ENCODE measurements at places on chromosomes 4 and X.
A peak's percentile ranks its signal among the peaks of the same experiment; 100 is the strongest.

- no peak for DNase-seq
Observed at GRCh38 chr4:30454504-30454903, 265.7 kb upstream of the PCDH7 start.

DNA sequence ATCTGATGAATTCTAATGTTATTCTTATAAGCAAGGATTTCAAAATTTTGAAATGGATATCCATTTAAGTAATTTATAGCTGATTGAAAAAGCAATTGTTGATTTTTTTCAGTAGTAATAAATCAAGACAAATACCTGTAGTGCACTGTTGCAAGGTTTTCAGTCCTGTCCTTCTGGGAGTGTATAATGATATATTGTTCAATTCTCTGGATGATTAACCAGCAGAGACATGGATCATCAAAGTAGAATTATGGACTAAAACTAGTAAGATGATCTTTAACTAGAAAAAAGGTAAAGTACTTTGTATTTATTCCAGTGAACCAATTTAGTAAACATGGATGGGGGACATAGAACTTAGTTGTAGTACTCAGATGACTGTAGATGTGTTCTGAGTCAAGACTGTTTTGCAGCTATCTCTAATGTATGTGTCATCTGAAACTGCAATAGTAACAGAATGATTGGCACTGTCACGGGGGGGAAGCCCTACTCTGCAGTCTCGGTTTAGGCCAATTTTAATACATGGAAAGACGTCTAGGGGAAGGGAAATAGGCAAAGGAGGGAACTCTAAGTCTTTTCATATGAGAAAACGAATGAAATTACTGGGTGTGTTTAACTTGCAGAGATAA, 121.9 kb downstream of the GLRA3 start:
- no peak for DNase-seq

GRCh38 chr4:2186133-2186864, 55.6 kb downstream of the HAUS3 start:
- DNase-seq: no peak

DNA sequence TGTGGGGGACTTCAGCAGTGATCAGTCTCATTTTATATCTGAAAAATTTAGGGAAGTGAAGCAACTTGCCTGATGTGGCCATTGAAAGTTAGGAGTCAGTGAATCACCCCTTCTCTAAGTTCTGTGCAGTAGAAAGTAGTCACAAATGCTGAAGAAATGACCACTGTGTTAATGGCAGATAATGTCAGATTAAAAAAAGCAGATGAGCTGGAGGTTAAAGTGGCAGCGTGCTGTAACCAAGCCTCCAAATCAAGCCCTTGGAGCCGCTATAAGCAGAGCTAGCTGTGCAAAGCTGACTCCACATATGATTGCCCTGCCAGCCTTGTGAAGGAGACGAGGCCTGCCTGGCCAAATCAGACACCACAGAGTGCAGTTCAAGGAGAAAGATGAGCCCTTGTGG, 39.2 kb upstream of the PDE5A start:
- no peak for DNase-seq

DNA sequence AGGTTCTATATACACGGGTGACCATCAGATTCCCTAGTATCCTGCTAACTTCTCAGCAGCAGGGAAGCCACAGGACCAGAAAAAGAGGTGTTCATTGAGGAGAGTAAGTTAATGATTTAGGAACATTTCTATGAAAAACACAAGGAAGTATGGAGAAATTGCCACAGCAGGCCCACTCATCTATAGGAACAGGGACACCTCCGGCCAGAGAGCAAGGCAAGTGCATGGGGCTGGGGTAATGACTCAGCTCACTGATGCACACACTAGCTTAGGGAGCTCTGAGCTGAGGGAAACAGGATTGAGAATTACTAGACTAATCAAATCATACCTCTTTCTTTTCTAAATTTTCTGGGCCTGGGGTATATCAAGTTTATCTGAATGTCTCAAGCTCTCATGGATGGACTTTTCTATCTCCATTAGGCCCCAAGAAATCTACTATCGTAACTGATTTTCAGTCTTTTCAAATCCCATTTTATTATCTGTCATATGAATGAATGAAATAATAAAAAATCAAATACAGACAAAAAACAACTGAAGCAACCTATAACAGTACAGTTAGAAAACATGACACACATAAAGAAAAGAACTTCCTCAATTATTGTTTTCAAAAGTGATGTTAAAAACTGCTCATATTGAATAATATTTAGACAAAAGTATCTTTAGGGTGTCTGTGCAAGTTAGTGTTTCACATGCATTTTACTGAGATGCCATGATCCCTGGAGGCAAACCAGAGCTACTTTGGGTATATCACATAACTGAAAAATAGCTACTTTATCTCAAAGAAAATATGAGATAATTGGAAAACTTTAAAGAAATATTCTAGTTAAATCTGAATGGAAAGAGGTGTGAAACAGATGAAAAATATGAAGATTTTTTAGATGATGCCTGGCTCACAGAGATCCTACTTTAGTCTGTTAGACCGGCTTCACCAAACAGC, 89.8 kb downstream of the FBXO8 start:
- DNase-seq: no peak

DNA sequence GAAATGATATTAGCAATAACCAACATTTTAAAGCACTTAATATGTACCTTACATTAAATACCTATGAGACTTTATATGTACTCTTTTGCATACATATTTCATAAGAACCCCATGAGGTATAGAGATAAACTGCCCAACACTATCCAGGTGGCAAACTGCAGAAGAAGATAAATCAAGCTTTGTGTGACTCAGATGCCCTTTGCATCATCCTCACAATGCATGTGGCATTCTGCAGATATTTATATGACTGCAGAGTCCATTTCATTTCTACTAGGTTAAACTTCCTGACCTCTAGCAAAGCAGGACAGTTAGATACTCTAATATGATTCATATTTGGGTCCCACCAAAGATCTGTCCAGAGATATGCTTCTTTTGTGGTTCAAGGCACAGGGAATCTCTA, 85.6 kb upstream of the RASGEF1B start:
- no peak for DNase-seq

DNA sequence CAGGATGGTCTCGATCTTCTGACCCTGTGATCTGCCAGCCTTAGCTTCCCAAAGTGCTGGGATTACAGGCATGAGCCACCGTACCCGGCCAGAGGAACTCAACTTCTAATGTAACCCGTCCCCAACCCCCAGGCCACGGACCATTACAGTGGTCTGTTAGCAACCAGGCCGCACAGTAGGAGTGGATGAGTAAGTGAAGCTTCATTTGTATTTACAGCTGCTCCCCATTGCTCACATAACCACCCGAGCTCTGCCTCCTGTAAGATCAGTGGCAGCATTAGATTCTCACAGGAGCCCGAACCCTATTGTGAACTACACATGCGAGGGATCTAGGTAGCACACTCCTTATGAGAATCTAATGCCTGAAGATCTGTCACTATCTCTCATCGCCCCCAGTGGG, 119.6 kb downstream of the SHROOM3 start:
- DNase-seq: no peak

DNA sequence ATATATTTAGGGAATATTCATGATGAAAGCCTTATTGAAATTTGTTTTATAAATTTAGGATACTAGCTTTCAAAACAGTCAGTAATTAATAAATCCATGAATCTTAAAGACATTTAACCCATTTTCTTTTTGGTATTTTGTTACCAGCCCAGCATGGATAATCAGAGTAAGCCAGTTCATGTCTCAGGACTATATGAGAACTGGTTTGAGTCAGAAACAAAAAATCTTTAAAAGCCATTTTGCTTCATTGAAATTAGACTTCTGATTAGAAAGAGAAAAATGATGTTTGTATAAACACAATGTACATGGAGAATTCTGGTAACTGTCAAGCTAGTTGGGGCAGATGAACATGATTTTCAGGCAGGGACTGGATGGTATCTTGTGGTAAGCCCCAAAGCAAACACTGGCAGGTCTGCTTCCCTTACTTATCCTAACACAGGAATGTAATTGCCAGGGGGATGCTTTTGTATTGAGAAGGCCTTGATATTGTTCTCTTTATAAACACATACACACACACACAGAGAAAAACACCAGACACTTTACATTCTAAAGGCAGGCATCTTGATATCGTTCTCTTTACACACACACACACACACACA, 9.4 kb downstream of the ARHGAP10 start:
- DNase-seq: peak; percentile 89

DNA sequence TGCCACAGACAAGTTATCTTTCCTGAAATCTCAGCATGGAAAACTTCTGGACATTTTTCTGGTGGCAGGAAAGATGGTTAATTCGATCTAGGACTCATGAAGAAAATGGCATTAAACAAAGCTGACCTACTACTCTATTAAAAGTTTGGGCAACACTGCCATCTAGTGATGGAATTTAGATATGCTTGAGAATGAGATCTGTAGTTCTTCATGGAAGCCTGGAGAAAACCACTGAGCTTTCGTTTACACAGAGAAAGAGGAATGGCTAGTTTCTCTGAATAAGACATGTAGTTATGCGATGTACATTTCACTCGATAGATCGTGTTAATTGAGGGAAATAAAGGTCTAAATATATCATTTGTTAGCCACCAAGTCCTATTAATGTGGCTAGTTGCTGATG, 51.7 kb upstream of the CHRDL1 start:
- no peak for DNase-seq

DNA sequence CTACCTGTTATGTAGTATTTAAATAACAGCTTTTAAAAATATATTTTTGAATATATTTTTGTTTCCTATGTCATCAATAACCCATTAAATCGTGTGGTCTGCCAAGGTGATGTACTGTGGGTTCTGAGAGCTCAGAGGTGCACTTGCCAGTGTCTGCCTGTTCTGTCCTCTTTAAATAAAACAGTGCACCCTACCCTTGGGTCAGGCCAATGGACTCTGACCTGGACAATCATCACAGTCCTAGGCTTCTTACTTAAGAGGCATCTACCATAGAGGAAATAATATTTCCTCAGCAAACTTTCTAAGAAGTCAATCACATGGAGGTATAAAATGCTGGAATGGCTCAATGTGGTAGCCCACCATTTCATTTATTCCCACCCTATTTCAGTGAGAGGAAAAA, 26.0 kb upstream of the LHFPL1 start:
- DNase-seq: no peak

GRCh38 chr4:13994016-13994415, 366.5 kb upstream of the BOD1L1 start:
- DNase-seq: no peak

- no peak for DNase-seq
Observed at GRCh38 chr4:157838366-157838765, 334.5 kb downstream of the GASK1B start.

DNA sequence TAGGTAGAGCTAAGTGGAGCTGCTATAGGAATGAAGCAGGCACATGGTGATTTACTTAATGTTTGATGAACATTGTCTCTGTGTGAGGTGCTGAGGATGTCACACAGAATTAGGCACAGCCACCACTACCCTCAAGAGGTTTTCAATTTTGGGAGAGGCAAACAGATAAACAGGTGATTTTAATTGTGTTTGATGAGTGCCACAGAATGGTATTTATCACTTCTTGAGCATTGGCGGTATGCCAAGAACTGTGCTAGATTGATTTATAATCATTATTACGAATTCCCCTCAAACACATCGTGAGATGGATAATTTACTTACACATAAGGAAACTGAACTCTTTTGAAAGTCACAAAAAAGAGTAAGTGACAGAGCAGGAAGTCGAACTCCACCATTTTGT, 74.8 kb downstream of the FREM3 start:
- DNase-seq: no peak

DNA sequence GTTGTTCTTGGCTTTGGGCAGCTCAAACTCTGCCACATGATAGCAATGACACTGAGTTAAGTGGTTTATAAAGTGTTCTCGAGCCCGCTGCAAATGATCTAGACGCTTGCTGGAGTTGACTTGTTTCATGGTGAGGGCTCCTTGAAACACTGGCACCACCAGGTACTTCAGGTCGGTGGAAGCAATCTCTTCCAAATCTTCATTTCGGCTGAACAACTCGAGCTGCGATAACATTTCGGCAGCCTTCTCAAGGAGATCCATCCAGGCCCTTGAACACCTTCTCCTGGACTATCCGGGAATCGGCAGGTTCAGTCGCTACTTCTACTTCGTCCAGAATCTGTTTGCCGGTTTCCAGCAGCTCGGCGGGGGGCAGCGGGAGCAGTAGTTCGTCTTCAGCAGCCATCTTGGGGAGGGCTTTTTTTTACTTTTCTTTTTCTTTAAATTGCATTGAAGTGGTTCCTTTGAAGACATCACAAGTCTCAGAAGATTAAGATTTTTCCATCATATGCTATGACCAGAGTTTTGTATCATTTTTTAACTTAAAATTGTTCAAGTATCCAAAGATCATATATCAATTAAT, 28.0 kb downstream of the HNRNPDL start:
- DNase-seq: no peak

- DNase-seq: no peak
Observed at GRCh38 chr4:157270552-157270951, 50.0 kb downstream of the GRIA2 start.

GRCh38 chrX:152020888-152021287, 46.4 kb upstream of the GABRE start:
- no peak for DNase-seq

- DNase-seq: peak; percentile 5
Observed at GRCh38 chr4:17578482-17578891, 1.5 kb downstream of the LAP3 start.

DNA sequence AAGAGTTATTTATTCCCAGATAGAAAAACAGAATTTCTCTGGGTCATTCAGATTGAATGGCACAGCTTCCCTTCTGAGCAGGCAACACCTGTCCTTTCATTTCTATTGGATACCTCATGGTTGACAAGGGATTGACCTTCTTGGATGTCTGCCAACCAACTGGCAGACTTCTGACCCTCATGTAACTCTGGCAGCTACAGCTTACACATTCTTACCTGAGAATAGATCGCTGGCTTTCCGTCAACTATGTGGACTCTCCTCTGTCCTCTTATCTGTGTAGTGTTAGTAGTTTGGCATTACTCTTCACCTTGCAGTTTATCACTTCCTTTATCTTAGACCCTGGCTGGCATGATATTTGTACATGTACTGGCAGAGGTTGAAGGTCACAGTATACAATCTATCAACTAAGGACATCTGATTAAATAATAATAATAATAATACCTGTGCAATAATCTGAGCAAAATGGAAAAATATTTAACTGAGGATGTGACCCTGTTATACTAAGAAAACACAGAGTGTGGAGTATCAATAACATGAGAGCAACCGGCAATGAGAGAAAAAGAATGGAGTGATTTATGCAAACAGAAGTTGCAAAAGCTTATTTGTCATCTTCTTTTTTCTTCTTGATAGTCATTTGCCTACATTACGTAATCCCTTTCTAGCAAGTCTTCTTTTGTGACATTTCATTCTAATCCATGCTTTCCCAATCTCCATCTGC, 1118.2 kb downstream of the ARAP2 start:
- DNase-seq: no peak

GRCh38 chr4:3818371-3818770, 52.2 kb downstream of the ADRA2C start:
- no peak for DNase-seq

- no peak for DNase-seq
Observed at GRCh38 chrX:125628435-125628834, 308.8 kb downstream of the TEX13C start.

Measured in SJSA1 (cell line).